ENCODE measurements at places on chromosomes 7 and 10.
A peak's percentile ranks its signal among the peaks of the same experiment; 100 is the strongest.

- no peak for DNase-seq
Observed at GRCh38 chr7:151168787-151169162, 1.3 kb upstream of the GBX1 start.

- DNase-seq: no peak
Observed at GRCh38 chr10:16999665-17000451, 129.8 kb downstream of the CUBN start.

DNA sequence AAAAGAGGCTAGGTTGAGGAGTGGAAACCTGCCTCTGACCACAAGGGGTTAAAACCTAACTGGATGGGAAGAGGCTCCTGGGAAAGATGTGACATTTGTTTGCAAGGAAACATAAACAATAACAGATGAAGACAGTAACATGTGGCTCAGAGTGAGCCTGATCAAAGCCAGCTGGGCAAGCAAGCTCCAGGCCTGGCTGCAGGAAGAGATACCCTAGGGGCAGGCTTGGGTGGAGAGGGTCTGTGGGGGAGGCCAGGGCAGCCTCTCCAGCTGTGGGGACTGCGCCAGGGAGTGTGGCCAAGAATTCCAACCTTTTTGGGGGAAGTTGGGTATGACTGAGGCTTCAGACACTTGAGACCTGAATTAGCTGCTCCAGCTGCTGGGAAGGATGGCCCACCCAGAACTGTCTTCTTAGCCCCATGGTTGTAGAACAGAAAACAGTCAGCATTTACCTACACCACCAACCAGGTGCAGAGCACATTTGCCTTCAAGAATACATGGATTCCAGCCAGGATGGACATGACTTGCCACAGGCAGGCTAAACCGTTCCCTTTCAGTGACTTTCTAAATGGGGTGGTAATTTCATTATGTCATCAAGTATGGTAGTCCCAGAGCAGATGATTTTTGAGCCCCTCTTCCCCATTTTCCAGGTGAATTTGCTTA is 10.4 kb upstream of the FAM170B start:
- DNase-seq: no peak

DNA sequence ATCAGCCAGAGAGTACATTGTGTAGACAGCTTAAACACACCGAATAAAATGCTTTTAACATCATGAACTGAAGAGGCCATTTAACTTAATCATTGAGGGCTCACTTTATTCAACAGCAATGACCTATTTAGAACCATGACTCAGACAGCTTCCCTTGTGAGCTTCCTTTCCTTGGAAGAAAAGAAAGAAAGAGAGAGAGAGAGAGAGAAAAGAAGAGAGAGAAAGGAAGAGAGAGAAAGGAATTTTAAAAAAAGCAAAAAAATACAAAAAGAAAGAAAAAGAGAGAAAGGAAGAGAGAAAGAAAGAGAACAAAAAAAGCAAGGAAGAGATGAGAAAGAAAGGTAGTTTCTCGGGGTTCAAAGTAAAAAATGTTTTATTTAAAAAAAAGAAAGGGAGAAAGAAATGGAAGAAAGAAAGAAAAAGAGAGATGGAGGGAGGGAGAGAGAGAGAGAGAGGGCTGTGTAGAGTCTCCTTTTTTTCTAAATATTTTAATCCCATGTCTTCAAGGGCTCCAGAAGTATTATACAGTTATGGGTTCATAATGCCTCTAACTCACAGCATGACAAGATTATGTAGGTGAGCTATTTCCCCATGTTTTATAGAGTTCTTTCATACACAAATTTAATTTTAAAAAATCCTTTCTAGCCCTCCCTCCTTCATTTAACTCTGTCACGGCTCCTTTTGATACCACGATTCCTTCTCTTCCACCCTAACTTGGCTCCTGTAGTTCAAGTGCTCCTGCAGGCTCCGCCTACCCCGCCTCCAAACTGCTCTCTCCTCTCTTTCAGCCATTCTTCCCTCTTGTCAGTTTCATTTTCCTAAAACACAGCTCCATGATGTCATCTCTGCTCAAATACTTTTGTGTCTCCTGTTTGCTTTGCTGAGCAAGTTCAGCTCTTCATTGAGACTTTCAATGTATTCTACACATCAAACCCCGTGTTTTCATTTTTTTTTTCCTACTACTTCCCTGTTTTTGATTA is 85.5 kb downstream of the PRTFDC1 start:
- DNase-seq: no peak

GRCh38 chr7:135919071-135919841 is 57.9 kb downstream of the MTPN start:
- no peak for DNase-seq

- DNase-seq: no peak
Observed at GRCh38 chr10:83536426-83536825, 602.9 kb upstream of the GHITM start.

DNA sequence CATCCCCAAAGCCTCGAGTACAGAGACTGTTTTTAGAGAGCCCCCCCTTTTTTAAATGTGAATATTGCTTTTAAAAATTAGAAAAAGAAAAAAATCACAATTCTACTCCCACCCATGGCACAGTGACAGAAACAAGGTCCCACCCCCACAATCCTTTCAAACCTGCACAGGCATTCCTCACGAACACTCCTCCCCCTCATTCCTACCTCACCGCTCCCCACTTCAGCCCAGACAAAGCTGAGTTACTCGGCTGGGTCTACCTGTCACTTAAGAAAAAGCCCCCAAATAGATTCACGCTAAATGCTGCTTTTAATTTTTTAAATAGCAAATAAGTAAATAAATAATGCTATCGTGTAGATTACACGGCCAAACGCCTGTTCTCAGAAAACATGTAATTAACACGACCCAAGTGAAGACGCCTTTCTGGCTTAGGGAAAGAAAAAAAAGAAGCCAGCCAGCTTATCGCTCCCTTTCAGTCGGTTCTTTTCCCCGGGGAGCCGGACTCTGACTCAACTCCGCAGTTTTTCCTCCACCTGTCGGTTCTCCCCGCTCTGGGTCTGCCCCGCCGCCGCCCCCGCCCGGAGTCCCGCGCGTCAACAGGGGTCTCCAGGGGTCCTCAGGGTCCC is 739 bp downstream of the MPP7 start:
- peak; percentile 15 for DNase-seq

- DNase-seq: no peak
Observed at GRCh38 chr10:37226524-37226923, 101.1 kb downstream of the ANKRD30A start.

DNA sequence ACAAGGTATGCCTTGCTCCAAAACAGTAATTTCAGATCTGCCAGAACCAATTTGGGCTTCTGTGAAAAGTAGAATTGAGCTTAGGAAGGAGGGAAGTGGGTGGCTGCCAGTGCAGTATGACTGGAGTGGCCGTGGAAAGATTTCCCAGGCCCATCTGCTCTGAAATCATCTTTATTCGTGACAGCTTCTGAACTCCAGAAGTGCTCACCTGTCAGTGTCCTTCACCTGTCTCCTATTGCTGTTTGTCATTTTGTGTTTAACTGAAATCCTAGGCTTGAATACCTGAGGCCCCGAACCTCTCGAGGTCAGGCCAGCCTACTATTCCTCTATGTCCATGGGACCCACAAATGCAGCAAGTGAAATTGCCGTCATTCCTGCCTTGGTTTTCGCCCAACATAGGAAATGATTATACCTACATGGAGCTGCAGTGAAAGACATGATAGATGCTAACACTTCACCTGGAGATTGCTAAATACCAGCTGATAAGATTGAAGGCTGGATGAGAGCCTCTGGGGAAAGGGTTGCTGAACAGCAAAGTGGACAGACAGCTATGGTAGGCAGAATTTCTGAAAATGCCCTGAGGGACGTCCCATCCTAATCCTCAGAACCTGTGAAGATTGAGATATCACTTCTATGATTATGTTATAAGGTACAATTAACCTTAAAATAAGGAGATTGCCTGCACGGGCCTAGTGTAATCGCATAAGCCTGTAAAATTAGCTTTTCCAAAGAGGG is 82.1 kb downstream of the C1GALT1 start:
- DNase-seq: no peak

DNA sequence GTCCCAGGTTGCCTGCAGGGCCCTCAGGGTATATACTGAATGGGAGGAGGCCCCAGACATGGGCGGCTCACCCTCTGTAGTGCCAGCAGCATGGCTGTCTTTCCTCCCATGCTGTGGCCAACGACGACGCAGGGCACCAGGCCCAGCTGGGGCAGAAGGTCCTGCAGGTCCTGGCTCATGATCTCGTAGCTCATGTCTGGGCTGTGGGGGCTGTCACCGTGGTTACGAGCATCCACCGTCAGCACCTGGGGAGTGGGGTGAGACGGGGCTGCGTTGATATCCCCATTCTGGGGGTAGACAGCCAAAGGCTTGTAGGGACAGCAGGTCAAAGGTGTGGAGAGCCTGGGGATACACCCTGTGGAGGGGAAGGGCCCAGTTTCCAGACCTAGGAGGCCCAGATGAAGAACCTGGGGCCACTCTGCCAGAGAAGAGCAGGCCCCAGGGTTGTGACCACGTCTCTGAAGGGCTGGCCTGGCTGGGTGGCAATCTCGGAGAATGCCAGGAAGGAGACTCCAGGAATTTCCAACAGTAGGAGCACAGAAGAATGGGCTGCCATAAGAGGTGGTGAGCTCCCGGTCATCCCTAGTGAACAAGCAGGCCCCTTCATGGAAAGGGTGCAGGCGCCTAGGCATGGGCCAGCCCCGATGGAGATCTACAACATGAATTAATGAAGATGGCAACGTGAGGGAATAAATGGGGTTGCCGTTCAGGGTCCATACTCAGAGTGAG is 947 bp downstream of the ABHD11 start:
- DNase-seq: no peak

DNA sequence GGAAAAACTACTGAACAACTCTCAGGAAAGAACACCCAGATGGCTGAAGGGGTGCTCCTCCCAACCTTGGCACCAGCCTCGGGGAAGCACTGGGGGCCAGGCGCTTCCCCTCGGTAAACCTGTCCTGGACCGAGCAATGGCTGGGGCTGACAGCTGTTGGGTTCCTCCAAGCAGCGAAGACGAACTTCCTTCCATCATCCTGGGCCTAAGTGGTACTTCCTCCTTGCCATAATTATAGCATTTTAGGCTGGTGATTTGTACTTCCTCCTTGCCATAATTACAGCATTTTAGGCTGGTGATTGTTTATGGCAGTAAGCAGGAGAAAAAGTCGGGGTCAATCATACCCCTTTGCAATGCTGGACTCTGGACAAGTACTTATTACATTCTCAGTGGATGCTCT is 69.3 kb downstream of the MYOF start:
- DNase-seq: no peak

DNA sequence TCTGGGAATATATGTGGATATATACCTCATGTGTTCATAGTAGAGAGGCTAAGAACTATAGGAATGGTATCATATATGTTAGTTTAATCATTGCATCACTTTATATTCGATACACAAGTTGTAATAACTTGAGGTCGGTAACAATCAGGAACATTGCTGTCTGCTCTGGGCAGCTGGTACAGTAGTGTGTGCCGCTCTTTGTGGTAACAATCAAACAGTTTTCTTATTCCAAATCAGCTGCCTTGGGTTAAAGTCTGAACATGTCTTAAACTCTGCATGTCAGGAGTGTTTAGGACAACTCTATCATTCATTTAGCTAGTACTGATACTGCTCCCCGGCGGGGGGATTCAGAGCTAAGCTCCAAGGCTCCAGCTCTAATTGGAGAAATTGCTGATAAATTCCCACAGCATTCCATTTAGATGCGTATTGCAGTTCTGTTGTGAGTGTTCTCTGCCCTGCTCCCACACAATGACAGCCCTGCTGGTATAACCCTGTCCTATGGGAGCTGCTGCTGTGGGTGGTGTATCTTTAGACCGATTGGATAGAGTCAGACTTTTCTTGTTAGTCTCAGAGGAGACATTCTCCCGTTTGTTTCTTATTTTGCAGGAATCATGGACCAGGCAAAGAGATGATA is 707.5 kb upstream of the FZD8 start:
- DNase-seq: no peak

DNA sequence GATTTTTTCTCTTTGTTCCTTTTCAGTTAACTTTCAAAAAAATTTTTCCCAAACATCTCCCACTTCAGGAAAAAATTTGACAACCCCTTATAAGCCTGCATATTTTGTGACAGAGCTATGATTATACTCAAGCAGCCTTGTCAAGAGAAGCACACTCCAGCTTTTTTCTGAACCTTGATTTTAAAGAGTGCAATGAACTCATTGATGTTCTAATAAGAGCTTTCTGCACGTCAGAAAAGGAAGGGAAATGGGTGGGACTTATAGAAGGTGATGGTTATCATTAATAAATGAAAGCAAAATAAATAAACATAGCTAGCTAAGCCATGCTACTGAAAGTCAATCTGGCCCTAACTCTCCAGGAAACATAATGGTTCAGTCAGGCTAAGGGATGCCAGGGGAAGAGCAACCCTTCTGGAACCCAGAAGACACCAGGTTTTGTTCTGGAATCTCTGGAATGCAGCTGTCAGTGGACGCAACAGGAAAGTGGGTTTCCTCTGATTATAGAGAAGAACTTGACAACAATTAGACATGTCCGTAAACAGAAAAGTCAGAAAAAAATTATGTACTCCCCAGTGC is 76.1 kb downstream of the NHLRC2 start:
- DNase-seq: no peak

GRCh38 chr7:44750424-44750823 is 1.8 kb downstream of the ZMIZ2 start:
- DNase-seq: peak; percentile 3

DNA sequence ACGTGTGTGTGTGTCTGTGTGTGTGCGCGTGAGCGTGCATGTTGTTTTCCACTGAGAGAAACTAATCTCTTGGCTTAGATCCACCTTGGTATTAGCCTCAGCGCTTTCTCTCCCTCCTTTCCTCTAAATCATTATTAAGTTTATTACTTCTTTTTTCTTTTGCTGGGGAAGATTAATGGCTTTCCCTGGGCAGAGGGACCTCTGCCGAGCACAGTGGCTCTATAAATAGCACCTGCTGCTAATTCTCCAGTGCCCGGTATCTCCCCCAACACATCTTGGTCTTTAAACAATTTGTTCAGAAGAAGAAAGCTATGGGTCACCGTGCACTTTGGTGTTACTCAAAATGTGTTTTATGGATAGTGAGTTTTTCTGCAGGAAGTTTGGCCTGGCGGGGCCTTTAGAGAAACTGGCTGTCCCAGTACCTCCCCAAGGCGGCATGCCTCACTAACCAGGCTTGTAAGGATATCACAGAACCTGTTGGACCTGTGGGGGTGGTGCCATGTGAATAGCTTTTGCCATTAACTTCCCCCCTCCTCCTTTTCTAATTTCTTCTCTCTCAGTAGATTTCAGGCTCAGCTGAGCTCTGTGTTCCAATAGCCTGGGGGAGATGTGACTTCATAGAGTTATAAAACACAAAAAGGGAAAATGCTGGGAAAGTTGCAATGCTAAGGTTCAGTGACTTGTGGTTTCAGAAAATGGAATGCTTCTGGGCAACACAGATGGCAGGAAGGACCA is 70.1 kb upstream of the RAB11FIP2 start:
- DNase-seq: no peak

GRCh38 chr10:110361800-110362456 is 57.2 kb upstream of the SMNDC1 start:
- no peak for DNase-seq

- DNase-seq: peak; percentile 83
Observed at GRCh38 chr7:74365322-74366022, 76.3 kb downstream of the CLIP2 start.

GRCh38 chr7:27967639-27968038 is 213.0 kb downstream of the JAZF1 start:
- no peak for DNase-seq

All from HuH-7.5 (cell line).